ENCODE measurements at places on chromosomes 6 and 20.

- DNase-seq: no peak
Measured at GRCh38 chr6:3159805-3160781, 2.7 kb upstream of the TUBB2A start.

GRCh38 chr20:61407561-61407960, 155.5 kb downstream of the CDH4 start:
- no peak for DNase-seq

- no peak for DNase-seq
Measured at GRCh38 chr6:10297832-10298231, 117.0 kb downstream of the TFAP2A start.

GRCh38 chr6:13235339-13235738, 93.0 kb downstream of the TBC1D7 start:
- no peak for DNase-seq

DNA sequence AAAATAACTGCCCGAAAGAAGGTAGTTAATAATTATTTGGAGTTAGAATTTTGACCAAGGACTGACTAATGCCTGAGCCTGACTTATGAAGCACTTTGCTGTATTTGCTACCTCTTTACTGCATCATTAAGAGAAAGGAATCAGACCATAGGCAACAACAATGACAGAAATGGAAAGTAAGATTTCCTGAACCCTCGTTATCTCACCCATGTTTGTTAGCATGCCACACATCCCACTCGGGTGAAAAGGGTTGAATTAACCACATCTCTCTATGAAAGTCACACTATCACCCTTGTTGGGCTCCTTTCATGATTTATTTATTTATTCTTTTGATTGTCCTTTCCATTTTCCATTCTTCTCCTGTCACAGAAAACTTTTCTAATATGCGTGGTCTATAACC, 59.6 kb downstream of the OLIG3 start:
- DNase-seq: no peak

DNA sequence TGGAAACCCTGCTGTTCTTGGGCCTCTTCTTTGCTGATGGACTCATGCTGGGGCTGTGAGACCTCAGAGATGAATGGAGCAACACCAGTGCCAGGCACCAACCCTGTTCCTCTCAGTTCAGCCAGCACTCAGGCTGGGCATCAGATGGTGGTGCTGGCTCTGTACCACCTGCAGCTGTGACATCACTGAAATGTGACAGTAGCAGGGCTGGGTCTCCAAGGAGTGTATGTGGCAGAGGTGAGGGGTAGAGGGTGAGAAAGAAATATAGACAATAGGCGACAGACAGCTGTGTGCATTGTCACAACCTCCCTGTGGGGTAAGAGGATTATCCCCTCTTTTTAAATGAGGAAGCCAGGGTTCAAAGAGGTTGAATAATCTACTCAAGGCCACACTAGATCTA, at the start of gene TP53TG5:
Gene TP53TG5 (minus strand): TSS at position 135 of the 400 bp plus-strand sequence. CDS start 89 bp downstream, at position 46.
- no peak for DNase-seq

DNA sequence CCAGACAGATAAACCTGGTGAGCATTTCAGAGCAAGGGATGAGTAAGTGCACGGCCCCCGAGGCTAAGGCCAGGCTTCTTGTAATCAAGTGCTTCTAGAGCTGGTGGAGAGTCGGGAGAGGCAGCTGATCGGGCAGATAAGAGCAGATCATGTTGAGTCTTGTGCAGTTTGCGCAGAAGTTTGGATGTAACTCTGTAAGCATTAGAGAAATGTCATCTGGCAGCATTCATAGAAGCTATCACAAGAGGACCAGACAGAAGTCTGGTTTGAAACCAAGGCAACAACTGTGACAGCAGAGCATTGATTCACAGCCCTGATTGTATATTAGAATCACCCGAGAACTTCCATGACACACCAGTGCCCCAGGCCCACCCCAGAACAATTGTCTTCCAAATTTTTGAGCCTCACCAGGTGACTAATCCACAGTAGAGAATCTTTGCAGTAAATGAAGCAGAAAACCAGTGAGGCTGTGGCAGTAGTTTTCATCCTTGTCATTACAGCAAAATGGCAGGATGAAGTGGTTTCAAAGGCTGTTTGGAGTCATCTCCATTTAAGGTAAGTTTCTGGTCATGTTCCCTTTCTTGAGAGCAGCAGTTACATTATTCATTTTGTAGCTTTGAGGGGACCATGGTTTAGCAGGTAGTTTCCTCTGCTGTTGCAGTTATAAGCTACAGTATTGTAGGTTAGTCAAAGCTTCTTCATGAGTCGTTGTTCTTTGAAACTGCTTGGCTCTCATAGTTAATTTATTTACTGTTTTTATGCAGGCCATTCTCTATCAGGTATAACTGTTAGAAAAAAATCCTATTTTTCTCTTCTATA, 84.1 kb downstream of the RNF217 start:
- no peak for DNase-seq

GRCh38 chr6:134675110-134676054, 274.5 kb downstream of the ALDH8A1 start:
- DNase-seq: no peak

GRCh38 chr20:32634041-32634805, 39.5 kb downstream of the C20orf203 start:
- no peak for DNase-seq

- no peak for DNase-seq
Measured at GRCh38 chr20:40196846-40197436, 492.1 kb downstream of the MAFB start.

GRCh38 chr6:42313038-42313437, 95.4 kb upstream of the MRPS10 start:
- DNase-seq: no peak

DNA sequence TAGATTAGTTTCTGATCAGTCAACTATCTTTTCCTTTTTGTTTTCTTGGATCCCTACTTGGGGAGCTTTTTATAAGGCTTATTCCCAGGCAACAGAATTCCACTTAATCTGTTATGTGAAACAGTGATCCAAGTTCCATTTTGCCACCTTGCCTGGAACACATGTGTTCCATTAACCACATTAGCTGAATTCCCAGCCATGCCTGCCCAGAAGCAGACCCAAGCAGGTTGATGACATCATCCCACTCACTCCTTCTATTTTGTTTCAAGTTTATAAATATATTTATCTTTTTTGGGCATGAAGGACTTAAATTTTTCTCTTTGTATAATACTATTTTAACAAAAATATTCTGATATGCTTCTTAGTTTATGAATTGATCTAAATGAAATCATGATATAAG, 587.4 kb downstream of the GRIK2 start:
- DNase-seq: no peak
